Common myeloid progenitor, CD34-positive (primary cell): ENCODE measurements at places on chromosomes 6 and 20.

- no peak overlapping the region for H3K4me3 ChIP-seq
- no peaks in the 10 kb centered on the region for H3K36me3 ChIP-seq
- no peak overlapping the region for H3K27ac ChIP-seq
- DNase-seq, result no peak
- no peaks in the 10 kb centered on the region for H3K27me3 ChIP-seq
Measured at GRCh38 chr6:7819431-7820015, 91.1 kb downstream of the TXNDC5 start.

- H3K27ac ChIP-seq, result no peak overlapping the region
- H3K4me3 ChIP-seq, result no peak overlapping the region
- no peaks in the 10 kb centered on the region for H3K36me3 ChIP-seq
- DNase-seq, result no peak
- H3K27me3 ChIP-seq, result no peaks in the 10 kb centered on the region
- H3K4me1 ChIP-seq, result peaks cover 14% of the 10 kb centered on the region
Measured at GRCh38 chr20:19557291-19557690, 200.8 kb upstream of the RIN2 start.

DNA sequence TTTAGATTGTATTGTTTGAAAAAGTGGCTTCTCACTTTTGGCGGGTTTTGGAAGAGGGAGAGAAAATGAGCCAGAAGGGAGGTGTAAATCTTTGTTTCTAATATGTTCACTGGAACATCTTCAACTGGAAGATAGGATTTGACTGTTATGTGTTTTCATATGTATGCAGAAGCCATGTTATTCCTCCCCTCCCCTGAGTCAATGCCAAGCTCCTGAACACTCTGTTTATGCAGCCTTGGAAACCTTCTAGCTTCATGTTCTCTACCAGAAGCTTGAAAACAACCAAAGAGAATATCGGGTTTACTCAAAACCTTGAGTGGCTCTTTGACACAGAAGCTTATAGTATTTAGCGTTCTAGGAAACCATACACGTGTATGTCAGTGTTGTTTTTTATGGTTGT, 279.1 kb downstream of the PRL start:
- H3K4me3 ChIP-seq, result no peak overlapping the region
- peaks cover 18% of the 10 kb centered on the region for H3K36me3 ChIP-seq
- no peak for DNase-seq
- peaks cover 4% of the 10 kb centered on the region for H3K4me1 ChIP-seq
- no peaks in the 10 kb centered on the region for H3K27me3 ChIP-seq
- no peak overlapping the region for H3K27ac ChIP-seq

GRCh38 chr6:41147917-41148316, 6.2 kb downstream of the TREML1 start:
- no peaks in the 10 kb centered on the region for H3K36me3 ChIP-seq
- no peak overlapping the region for H3K4me3 ChIP-seq
- no peaks in the 10 kb centered on the region for H3K27me3 ChIP-seq

GRCh38 chr20:14996883-14997672, 659.7 kb upstream of the FLRT3 start:
- no peaks in the 10 kb centered on the region for H3K36me3 ChIP-seq
- no peaks in the 10 kb centered on the region for H3K27me3 ChIP-seq
- no peaks in the 10 kb centered on the region for H3K4me1 ChIP-seq
- no peak for DNase-seq
- H3K27ac ChIP-seq, result no peak overlapping the region

DNA sequence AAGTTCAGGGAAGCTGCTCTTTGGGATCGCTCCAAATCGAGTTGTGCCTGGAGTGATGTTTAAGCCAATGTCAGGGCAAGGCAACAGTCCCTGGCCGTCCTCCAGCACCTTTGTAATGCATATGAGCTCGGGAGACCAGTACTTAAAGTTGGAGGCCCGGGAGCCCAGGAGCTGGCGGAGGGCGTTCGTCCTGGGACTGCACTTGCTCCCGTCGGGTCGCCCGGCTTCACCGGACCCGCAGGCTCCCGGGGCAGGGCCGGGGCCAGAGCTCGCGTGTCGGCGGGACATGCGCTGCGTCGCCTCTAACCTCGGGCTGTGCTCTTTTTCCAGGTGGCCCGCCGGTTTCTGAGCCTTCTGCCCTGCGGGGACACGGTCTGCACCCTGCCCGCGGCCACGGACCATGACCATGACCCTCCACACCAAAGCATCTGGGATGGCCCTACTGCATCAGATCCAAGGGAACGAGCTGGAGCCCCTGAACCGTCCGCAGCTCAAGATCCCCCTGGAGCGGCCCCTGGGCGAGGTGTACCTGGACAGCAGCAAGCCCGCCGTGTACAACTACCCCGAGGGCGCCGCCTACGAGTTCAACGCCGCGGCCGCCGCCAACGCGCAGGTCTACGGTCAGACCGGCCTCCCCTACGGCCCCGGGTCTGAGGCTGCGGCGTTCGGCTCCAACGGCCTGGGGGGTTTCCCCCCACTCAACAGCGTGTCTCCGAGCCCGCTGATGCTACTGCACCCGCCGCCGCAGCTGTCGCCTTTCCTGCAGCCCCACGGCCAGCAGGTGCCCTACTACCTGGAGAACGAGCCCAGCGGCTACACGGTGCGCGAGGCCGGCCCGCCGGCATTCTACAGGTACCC, at the start of gene ESR1:
TSS of gene ESR1 (plus strand) at position 170 of the 858 bp plus-strand sequence. CDS start at position 401, 231 bp downstream.
- H3K4me1 ChIP-seq, result peaks cover 16% of the 10 kb centered on the region
- peaks cover 41% of the 10 kb centered on the region for H3K27me3 ChIP-seq
- H3K36me3 ChIP-seq, result no peaks in the 10 kb centered on the region
- peak within 1 kb of the TSS; percentile 64 for H3K4me3 ChIP-seq
- peak; percentile 45 for DNase-seq
- no peak within 1 kb of the TSS for H3K27ac ChIP-seq

- no peaks in the 10 kb centered on the region for H3K4me1 ChIP-seq
- no peak overlapping the region for H3K27ac ChIP-seq
- peak; percentile 26 for DNase-seq
- no peak overlapping the region for H3K4me3 ChIP-seq
- no peaks in the 10 kb centered on the region for H3K27me3 ChIP-seq
- no peaks in the 10 kb centered on the region for H3K36me3 ChIP-seq
Measured at GRCh38 chr6:131400054-131400778, 172.8 kb upstream of the ARG1 start.
